ENCODE measurements at places on chromosomes 5 and 9. TPM values are rescaled to one million over a fixed set of nuclear protein-coding genes. Genes with fewer than 3 reads are reported as not detected.

The GABRA6 gene
- total RNA-seq, result not detected

The SH3GL2 gene
- total RNA-seq, result 0.22 TPM

The RELL2 gene
- 2.9 TPM for total RNA-seq

The LEAP2 gene
- total RNA-seq, result 10.7 TPM

The OR1J2 gene
- total RNA-seq, result not detected

The SLC35A4 gene
- total RNA-seq, result 121 TPM

The MZB1 gene
- total RNA-seq, result 36.9 TPM

Data from left colon (tissue), 2 donors.